ENCODE measurements at places on chromosomes 5 and 9.

DNA sequence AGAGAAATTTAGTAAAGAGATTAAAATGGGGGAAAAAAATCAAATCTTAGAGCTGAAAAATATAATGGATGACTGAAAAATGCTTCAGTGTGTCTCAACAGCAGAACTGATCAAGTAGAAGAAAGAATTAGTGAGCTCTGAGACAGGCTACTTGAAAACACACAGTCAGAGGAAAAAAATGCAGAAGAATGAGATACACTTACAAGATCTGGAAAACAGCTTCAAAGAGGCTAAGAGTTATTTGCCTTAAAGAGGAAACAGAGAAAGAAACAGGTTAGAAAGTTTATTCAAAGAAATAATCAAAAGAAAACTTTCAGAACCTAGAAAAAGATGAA, 70.5 kb upstream of the OR2K2 start:
- no peak for DNase-seq

GRCh38 chr5:149379177-149379761, at the start of gene IL17B:
TSS of gene IL17B (minus strand) at chr5:149379292. CDS start at chr5:149379225, 67 bp downstream.
- peak; percentile 54 for DNase-seq

DNA sequence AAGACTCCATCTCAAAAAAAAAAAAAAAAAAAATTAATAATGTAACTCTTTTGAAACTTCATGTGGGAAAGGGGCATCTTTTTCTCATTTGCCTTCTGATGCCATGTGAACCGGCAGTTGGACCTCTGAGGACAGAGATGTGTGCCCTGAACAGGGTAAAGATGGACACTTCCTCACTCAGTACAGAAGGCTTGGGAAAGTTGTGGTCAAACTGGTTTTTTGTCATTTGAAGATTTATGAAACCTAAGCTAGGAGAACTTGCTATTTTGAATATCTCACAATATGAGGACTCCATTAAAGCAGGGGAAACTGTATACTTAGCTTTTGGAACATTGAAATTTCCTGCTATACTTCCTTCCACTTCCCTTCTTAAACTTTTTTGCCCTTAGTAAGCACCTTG, 147.5 kb upstream of the ALDH1B1 start:
- DNase-seq, result no peak

DNA sequence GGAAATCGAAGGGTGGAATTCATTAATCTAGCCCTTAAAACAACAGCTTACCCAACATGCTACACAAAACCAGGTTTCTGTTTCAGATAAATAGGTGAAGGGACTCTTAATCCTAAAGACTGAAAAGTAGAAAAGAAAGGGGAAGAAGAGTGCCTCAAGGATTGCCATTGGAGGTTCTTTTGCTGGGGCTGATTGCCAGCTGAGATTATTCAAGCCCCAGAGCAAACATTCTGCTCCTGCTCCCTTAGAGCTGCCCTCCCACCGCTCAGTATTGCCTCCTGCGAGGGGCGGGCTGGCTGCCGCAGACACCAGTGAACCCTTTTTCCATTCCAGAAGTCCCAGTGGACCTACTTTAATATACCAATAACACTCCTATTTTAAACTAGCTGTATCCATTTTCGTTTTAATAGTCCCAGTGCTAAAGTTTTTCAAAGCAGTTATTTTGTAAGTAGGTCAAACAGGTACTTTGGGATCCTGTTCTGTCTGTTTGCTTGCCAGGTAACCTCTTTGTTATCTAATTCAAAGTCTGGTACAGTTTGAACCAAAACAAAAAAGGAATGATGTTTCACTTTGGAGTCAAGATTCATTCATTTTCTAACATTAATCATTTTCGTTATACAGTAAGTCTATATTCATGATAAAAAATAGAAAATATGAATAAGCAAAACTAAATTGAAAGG, 38.6 kb downstream of the HMGCS1 start:
- DNase-seq, result no peak

DNA sequence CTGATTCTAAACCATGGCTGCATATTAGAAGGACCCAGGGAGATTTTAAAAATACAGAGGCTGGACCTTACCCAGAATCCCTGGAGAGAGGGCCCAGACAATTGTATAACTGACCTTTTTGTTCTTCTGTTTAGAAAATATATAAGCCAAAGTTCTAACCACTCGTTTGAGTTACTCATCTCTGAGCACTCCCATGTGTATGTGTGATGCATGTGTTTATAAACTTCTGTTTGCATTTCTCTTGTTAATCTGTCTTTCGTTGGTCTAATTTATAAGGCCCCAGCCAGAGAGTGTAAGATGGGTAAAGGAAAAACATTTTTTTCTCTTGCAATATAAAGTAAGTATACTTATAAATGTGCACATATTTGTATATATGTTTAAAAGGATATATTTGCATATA, 443.9 kb downstream of the ZNF608 start:
- no peak for DNase-seq
